ENCODE measurements at places on chromosomes 7 and 10. TPM values are rescaled to one million over a fixed set of nuclear protein-coding genes. Genes with fewer than 3 reads are reported as not detected.

DNA sequence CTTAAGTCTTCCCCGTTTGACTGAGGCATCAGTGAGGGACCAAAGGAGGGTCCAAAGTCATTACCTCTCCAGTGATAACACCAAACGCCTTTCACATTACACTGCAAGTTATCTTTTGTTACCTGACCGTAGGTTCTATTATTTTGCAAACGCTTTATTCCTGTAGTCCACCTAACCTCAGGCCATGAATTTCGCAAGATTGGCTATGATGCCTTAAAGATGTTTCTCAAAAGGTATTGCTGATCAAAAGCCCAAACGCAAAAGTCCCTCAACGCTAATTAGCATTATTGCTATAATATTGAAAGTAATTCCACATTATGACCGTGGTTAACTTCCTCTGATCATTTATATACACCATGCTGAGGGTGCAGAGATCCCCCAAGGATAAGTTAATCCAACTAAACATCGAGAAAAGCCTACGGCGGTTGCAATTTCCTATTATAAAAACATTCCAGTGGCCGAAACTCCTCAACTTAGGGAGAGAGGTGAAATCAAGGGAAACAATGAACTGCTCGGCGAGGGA, 649 bp downstream of the DNA2 start:
- peaks cover 13% of the 10 kb centered on the region for H3K36me3 ChIP-seq
- no peak for DNase-seq
- peaks cover 22% of the 10 kb centered on the region for H3K4me1 ChIP-seq
- no peaks in the 10 kb centered on the region for H3K27me3 ChIP-seq
- peak overlapping the region; percentile 97 for H3K27ac ChIP-seq
- peak overlapping the region; percentile 98 for H3K4me3 ChIP-seq

GRCh38 chr10:23359692-23360380, 15.2 kb upstream of the C10orf67 start:
- peaks cover 4% of the 10 kb centered on the region for H3K27me3 ChIP-seq
- peaks cover 1% of the 10 kb centered on the region for H3K36me3 ChIP-seq
- H3K4me3 ChIP-seq = no peak overlapping the region

DNA sequence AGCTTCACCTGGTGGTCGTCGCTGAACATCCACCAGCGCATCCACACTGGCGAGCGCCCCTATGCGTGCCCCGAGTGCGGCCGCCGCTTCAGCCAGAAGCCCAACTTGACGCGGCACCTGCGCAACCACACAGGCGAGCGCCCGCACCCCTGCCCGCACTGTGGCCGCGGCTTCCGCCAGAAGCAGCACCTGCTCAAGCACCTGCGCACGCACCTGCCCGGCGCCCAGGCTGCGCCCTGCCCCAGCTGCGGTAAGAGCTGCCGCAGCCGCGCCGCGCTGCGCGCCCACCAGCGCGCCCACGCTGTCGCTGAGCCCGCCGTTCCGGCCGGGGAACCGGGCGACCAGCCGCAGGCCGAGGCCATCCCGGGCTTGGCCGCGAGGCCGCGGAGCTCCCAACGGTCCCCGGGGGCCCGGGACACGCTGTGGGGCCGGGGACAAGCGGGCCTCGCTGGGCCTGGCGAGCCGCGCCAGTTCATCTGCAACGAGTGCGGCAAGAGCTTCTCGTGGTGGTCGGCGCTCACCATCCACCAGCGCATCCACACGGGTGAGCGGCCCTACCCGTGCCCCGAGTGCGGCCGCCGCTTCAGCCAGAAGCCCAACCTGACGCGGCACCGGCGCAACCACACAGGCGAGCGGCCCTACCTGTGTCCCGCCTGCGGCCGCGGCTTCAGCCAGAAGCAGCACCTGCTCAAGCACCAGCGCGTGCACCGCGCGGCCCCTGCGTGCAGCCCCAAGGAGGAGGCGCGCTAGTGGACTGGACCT, 18.4 kb downstream of the ZNF775 start:
- H3K27ac ChIP-seq = no peak overlapping the region
- H3K4me3 ChIP-seq = no peak overlapping the region
- H3K36me3 ChIP-seq = no peaks in the 10 kb centered on the region
- no peak for DNase-seq

DNA sequence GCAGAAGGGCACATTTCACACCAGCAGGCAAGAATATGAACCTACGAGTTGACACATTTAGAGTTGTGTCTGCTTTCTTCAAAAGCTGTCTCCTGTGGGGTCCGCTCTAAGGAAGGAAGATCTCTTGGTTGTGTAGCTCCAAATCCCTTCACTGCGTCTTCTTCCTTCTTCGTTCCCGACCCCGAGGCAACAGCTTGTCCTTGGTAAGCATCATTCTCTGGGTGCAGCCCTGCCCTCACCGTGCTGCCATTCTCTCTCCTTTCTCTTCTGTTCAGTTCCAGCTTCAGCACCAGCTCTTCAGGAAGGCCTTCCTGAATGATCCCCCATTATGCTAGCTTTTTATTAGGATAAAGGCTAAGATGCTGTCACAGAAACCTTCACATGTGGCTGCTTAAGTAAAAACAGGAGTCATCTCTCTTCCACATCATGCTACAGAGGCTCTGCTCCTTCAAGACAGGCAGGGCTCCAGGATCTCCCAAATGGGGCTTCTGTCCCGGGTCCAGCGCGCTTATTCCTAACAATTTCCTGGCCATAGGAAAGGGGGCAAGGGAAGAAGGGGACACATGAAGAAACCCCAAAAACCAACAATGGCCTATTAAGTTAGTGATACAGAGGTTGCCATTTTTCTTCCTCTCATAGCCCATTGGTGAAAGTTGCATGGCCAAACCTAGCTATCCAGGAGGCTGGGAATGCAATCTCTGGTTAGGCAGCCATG, 52.2 kb upstream of the SHH start:
- no peaks in the 10 kb centered on the region for H3K4me1 ChIP-seq
- no peaks in the 10 kb centered on the region for H3K27me3 ChIP-seq
- no peak overlapping the region for H3K4me3 ChIP-seq
- DNase-seq = no peak

- no peak overlapping the region for H3K4me3 ChIP-seq
- no peak for DNase-seq
- H3K27me3 ChIP-seq = peaks cover 39% of the 10 kb centered on the region
- H3K4me1 ChIP-seq = peaks cover 10% of the 10 kb centered on the region
Observed at GRCh38 chr10:113557903-113558321, 5.1 kb downstream of the HABP2 start.

GRCh38 chr7:99000904-99001465, 122.7 kb downstream of the TRRAP start:
- H3K27me3 ChIP-seq = no peaks in the 10 kb centered on the region
- peaks cover 24% of the 10 kb centered on the region for H3K4me1 ChIP-seq
- DNase-seq = no peak
- H3K36me3 ChIP-seq = peaks cover 20% of the 10 kb centered on the region
- peak overlapping the region; percentile 62 for H3K4me3 ChIP-seq

DNA sequence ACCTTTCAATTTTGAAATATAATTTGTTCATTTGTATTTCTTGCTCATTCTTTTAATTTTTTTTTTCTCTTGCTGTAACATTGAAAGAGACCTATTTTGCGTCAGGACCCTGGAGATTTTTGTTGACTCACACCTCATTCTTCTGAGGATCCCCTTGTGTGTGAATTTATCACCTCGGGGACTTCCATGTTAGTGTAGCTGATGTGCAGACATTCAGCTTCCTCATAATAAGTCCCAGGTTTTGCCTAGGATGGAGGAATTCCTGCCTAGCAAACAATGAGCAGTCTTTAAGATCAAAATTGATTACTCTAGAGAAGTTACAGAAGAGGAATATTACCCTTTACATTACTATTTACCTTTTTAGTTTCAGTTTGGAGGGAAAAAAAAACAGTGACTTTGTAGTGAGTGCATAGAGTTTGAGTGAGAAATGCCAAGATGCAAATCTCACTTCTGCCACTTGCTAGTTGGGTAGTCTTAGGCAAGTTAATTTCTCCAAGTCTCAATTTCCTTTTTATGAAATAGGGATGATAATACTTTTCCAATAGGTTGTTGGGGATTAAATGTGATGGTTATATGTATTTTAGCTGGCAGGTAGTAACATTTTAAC, 14.3 kb downstream of the TES start:
- no peak overlapping the region for H3K27ac ChIP-seq
- peaks cover 52% of the 10 kb centered on the region for H3K4me1 ChIP-seq
- H3K4me3 ChIP-seq = peak overlapping the region; percentile 26
- H3K27me3 ChIP-seq = no peaks in the 10 kb centered on the region
- peaks cover 4% of the 10 kb centered on the region for H3K36me3 ChIP-seq

DNA sequence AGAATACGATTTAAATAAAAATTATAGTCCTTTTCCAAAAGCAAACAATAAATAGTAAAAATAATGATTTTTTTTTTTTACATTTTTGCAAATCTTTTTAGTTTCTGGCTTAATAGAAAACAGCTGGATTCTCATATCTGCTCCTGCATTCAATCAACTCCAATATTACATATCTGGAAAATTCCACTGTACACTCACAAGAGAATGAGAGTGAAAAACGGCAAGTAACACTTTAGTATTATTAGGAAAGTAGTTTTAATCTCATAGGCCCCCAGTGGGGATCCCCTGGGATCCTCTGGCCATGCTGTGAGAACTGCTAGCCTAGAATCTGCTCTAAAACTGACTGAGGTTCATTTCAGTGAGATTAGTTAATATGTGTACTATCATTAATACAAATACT, 128.6 kb upstream of the LRRN3 start:
- H3K27ac ChIP-seq = no peak overlapping the region
- DNase-seq = no peak
- no peak overlapping the region for H3K4me3 ChIP-seq
- peaks cover 24% of the 10 kb centered on the region for H3K36me3 ChIP-seq
- H3K4me1 ChIP-seq = peaks cover 5% of the 10 kb centered on the region
- H3K27me3 ChIP-seq = no peaks in the 10 kb centered on the region

GRCh38 chr7:854118-854775, 22.0 kb downstream of the SUN1 start:
- no peaks in the 10 kb centered on the region for H3K27me3 ChIP-seq
- DNase-seq = no peak
- H3K4me3 ChIP-seq = no peak overlapping the region
- peaks cover 5% of the 10 kb centered on the region for H3K36me3 ChIP-seq
- H3K27ac ChIP-seq = no peak overlapping the region

- peaks cover 14% of the 10 kb centered on the region for H3K36me3 ChIP-seq
- no peaks in the 10 kb centered on the region for H3K27me3 ChIP-seq
- peak; percentile 88 for DNase-seq
- H3K4me3 ChIP-seq = no peak overlapping the region
Observed at GRCh38 chr7:4791738-4792536, 16.5 kb downstream of the AP5Z1 start.

DNA sequence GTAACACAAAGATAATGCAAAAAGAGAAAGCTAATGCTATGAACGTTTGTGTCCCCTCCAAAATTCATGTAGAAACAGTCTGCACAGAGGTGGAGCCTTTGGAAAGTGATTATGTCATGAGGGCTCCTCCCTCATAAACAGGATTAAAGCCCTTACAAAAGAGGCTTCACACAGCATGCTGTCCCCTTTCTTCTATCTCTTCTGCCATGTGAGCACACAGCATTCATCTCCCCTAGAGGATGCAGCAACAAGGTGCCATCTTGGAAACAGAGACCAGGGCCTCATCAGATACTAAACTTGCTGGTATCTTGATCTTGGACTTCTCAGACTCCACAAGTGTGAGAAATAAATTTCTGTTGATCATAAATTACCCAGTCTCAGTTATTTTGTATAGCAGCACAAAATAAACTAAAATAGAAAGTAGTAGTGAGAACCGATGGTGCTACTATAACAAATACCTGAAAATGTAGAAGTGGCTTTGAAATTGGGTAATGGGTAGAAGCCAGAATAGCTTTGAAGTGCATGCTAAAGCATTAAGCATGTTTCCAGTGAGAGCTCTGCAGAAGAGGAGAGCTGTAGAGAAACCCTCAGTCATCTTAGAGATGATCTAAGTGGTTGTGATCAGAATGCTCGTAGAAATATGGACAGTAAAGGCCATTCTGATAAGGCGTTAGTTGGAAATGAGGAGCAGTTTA, 108.7 kb downstream of the DNAJC1 start:
- H3K36me3 ChIP-seq = peaks cover 42% of the 10 kb centered on the region
- DNase-seq = no peak
- no peak overlapping the region for H3K4me3 ChIP-seq
- peaks cover 16% of the 10 kb centered on the region for H3K4me1 ChIP-seq
- no peak overlapping the region for H3K27ac ChIP-seq

DNA sequence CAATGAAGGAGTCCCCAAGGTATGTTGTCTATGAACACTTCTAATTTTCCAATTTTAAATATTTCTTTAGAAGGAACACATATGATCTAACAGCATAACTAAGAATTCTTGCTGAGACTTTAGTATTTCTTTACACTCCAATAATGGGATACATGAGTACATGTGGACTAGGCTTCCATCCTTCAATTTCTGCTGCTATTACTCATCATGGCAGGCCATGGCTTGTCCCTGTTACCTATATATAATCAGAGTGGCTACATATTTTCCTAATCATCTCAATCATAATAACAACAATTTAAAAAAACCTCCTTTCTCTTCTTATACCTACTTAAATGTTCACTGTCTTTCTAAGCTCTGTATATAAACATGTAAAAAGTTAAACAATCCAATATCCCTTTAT, 60.3 kb upstream of the TAC1 start:
- H3K4me1 ChIP-seq = no peaks in the 10 kb centered on the region
- H3K4me3 ChIP-seq = no peak overlapping the region
- H3K27ac ChIP-seq = no peak overlapping the region
- DNase-seq = no peak

ANXA8L1 gene
- 0.17 TPM for total RNA-seq

SFTPA1 gene
- not detected for total RNA-seq

SYT15 gene
- 1.1 TPM for total RNA-seq

ZNF853 gene
- 4.9 TPM for total RNA-seq

CFAP46 gene
- total RNA-seq = not detected

ABCA13 gene
- 0.06 TPM for total RNA-seq
